Keratinocyte (primary cell): ENCODE measurements at places on chromosomes 5 and 9. TPM values are rescaled to one million over a fixed set of nuclear protein-coding genes. Genes with fewer than 3 reads are reported as not detected.

C9 gene
- 0.04 TPM in 1 of 3 replicates, not detected in the others for polyA plus RNA-seq

SPACA9 gene
- polyA plus RNA-seq, result 2.9 to 4.7 TPM (median 3.6 TPM) in 3 replicates

NRG2 gene
- polyA plus RNA-seq, result 0.12 to 0.21 TPM (median 0.13 TPM) in 3 replicates

FAM120AOS gene
- 15.6 to 18.6 TPM (median 16.1 TPM) in 3 replicates for polyA plus RNA-seq

PTPRD gene
- 0.10 to 0.81 TPM (median 0.14 TPM) in 3 replicates for polyA plus RNA-seq

ASPN gene
- polyA plus RNA-seq, result 0.36 to 1.1 TPM (median 0.63 TPM) in 3 replicates

ARL14EPL gene
- not detected in 3 replicates for polyA plus RNA-seq

PCDHB9 gene
- polyA plus RNA-seq, result 0.01 TPM in 1 of 3 replicates, not detected in the others

AGXT2 gene
- polyA plus RNA-seq, result not detected in 3 replicates

SPATA6L gene
- polyA plus RNA-seq, result 0.51 to 0.92 TPM (median 0.80 TPM) in 3 replicates

PHF24 gene
- polyA plus RNA-seq, result 0.04 to 0.09 TPM (median 0.04 TPM) in 3 replicates

SOX30 gene
- 0.03 to 0.06 TPM (median 0.05 TPM) in 3 replicates for polyA plus RNA-seq

SLC31A2 gene
- 111 to 164 TPM (median 122 TPM) in 3 replicates for polyA plus RNA-seq

GPBP1 gene
- 23.4 to 44.1 TPM (median 25.1 TPM) in 3 replicates for polyA plus RNA-seq

PDE6A gene
- polyA plus RNA-seq, result 0.03 to 0.05 TPM (median 0.03 TPM) in 3 replicates

DAB2 gene
- 7.5 to 14.4 TPM (median 10.4 TPM) in 3 replicates for polyA plus RNA-seq

PCDHGA5 gene
- polyA plus RNA-seq, result 0.01 to 0.07 TPM (median 0.06 TPM) in 3 replicates

INSL6 gene
- not detected in 3 replicates for polyA plus RNA-seq

CBY3 gene
- polyA plus RNA-seq, result not detected in 3 replicates

UBE2QL1 gene
- polyA plus RNA-seq, result not detected in 3 replicates

SPATA31A3 gene
- not detected in 3 replicates for polyA plus RNA-seq

LRRC70 gene
- 0.21 to 0.34 TPM (median 0.22 TPM) in 3 replicates for polyA plus RNA-seq

ADAMTS12 gene
- polyA plus RNA-seq, result 0.31 to 0.92 TPM (median 0.49 TPM) in 3 replicates

PCDHB11 gene
- not detected in 3 replicates for polyA plus RNA-seq

PCDHGB5 gene
- polyA plus RNA-seq, result 1.8 to 4.3 TPM (median 1.9 TPM) in 3 replicates

SH3TC2 gene
- polyA plus RNA-seq, result 13.8 to 19.0 TPM (median 18.9 TPM) in 3 replicates

GFRA3 gene
- polyA plus RNA-seq, result not detected in 3 replicates

SPATA31E1 gene
- not detected in 3 replicates for polyA plus RNA-seq

STOM gene
- polyA plus RNA-seq, result 100.0 to 121 TPM (median 101 TPM) in 3 replicates

OTULINL gene
- 0.22 to 0.62 TPM (median 0.61 TPM) in 3 replicates for polyA plus RNA-seq

UAP1L1 gene
- 2.7 to 4.3 TPM (median 4.3 TPM) in 3 replicates for polyA plus RNA-seq

IL9 gene
- not detected in 3 replicates for polyA plus RNA-seq

RAB3C gene
- polyA plus RNA-seq, result not detected in 3 replicates

CCNO gene
- 0.42 to 0.94 TPM (median 0.48 TPM) in 3 replicates for polyA plus RNA-seq

SPINK6 gene
- 25.8 to 67.7 TPM (median 35.5 TPM) in 3 replicates for polyA plus RNA-seq

GABRG2 gene
- polyA plus RNA-seq, result not detected in 3 replicates

ENTR1 gene
- polyA plus RNA-seq, result 36.8 to 50.8 TPM (median 46.5 TPM) in 3 replicates

NUTM2G gene
- polyA plus RNA-seq, result not detected in 3 replicates

C9orf153 gene
- 0.05 to 0.09 TPM in 2 of 3 replicates, not detected in the other for polyA plus RNA-seq

ZBED3 gene
- polyA plus RNA-seq, result 0.50 to 0.59 TPM (median 0.58 TPM) in 3 replicates

CDH10 gene
- 0.15 to 0.67 TPM (median 0.26 TPM) in 3 replicates for polyA plus RNA-seq

IGFBPL1 gene
- polyA plus RNA-seq, result not detected in 3 replicates

IFNB1 gene
- 0.07 TPM in 1 of 3 replicates, not detected in the others for polyA plus RNA-seq

SLC36A3 gene
- polyA plus RNA-seq, result not detected in 3 replicates

BARHL1 gene
- polyA plus RNA-seq, result not detected in 3 replicates

LHX3 gene
- polyA plus RNA-seq, result not detected in 3 replicates

FBXO38 gene
- polyA plus RNA-seq, result 15.8 to 30.4 TPM (median 26.8 TPM) in 3 replicates
